ENCODE measurements at places on chromosomes 13 and 19. TPM values are rescaled to one million over a fixed set of nuclear protein-coding genes. Genes with fewer than 3 reads are reported as not detected.

DNA sequence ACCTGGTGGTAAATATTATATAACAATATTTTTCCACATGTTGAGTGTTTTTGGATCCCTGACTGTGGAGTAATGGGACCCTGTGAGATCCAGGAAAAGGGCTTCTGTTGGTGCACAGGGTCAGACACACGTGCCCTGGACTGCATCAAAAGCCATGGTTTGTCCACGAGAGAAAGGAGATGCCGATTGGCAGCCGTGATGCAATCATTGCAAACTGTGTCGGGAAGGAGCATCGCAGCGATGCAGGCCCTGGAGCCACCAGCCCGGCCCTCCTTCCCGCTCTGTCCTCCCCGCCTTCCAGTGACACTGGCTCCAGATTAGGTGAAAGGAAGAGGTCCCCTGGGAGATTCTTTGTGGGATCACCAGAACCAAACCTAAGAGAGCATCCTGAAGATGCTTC, 9.1 kb downstream of the COL4A2 start:
- no peak overlapping the region for H3K27ac ChIP-seq
- peaks cover 5% of the 10 kb centered on the region for H3K4me1 ChIP-seq
- no peak for DNase-seq
- no peaks in the 10 kb centered on the region for H3K27me3 ChIP-seq
- no peak overlapping the region for H3K4me3 ChIP-seq

GRCh38 chr19:58261600-58261967, 17.2 kb upstream of the ZNF8 start:
- peaks cover 95% of the 10 kb centered on the region for H3K36me3 ChIP-seq
- no peak overlapping the region for H3K4me3 ChIP-seq
- no peak for DNase-seq
- no peaks in the 10 kb centered on the region for H3K4me1 ChIP-seq
- H3K27ac ChIP-seq = no peak overlapping the region

DNA sequence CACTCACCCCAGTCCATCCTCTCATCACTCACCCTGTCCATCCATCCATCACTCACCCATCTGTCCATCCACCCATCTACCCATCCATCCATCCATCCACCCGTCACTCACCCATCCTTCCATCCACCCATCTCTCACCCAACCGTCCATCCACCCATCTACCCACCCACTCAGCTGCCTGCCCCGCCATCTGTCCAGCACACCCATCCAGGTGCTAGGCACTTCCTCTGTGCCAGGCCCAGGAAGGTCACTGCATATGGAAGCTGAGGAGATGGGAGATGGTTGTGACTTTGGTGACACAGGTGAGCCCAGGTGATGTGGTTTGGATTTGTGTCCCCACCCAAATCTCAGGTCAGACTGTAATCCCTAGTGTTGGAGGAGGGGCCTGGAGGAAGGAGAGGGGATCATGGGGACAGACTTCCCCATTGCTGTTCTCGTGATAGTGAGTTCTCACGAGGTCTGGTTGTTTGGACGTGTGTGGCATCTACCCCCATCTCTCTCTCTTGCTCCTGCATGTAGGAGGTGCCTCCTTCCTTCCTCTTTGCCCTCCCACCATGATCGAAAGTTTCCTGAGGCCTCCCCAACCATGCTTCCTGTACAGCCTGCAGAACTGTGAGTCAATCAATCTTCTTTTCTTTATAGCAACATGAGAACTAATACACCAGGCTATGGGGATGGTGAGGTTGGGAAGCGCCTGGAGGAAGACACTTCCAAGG, 15.9 kb upstream of the C13orf46 start:
- H3K4me1 ChIP-seq = no peaks in the 10 kb centered on the region
- no peak overlapping the region for H3K4me3 ChIP-seq
- peaks cover 4% of the 10 kb centered on the region for H3K36me3 ChIP-seq
- no peak for DNase-seq
- H3K27ac ChIP-seq = no peak overlapping the region
- H3K27me3 ChIP-seq = no peaks in the 10 kb centered on the region

DNA sequence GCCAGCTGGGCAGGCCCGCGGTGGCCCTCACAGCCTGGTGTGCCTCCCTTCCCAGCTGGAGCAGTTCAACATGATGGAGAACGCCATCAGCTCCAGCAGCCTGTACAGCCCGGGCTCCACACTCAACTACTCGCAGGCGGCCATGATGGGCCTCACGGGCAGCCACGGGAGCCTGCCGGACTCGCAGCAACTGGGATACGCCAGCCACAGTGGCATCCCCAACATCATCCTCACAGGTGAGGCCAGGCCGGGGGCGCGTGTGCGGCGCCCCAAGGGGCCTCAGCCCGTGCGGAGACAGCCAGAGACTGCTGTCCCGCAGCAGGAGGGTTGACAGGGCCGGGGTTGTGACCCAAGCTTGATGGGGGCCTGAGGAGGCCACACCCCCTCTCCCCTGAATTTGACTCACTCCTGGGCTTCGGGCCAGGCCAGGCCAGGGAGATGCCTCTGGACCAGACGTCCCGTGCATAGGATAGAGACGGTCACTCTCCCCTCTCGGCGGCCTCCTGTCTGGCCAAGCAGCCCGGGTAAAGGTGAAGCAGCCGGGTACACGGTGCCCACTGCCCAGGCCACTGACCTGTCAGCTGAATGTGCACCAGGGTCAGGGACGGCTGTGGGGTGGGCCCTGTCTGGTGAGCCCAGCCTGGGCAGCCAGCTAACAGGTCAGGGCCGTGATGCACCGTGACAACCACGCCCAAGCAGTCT, 15.4 kb downstream of the COMP start:
- DNase-seq = no peak
- H3K27ac ChIP-seq = no peak overlapping the region
- H3K27me3 ChIP-seq = no peaks in the 10 kb centered on the region
- no peak overlapping the region for H3K4me3 ChIP-seq

GRCh38 chr13:51266642-51267041, 44.4 kb downstream of the FAM124A start:
- no peaks in the 10 kb centered on the region for H3K27me3 ChIP-seq
- H3K4me1 ChIP-seq = no peaks in the 10 kb centered on the region
- no peak for DNase-seq
- no peak overlapping the region for H3K4me3 ChIP-seq

DNA sequence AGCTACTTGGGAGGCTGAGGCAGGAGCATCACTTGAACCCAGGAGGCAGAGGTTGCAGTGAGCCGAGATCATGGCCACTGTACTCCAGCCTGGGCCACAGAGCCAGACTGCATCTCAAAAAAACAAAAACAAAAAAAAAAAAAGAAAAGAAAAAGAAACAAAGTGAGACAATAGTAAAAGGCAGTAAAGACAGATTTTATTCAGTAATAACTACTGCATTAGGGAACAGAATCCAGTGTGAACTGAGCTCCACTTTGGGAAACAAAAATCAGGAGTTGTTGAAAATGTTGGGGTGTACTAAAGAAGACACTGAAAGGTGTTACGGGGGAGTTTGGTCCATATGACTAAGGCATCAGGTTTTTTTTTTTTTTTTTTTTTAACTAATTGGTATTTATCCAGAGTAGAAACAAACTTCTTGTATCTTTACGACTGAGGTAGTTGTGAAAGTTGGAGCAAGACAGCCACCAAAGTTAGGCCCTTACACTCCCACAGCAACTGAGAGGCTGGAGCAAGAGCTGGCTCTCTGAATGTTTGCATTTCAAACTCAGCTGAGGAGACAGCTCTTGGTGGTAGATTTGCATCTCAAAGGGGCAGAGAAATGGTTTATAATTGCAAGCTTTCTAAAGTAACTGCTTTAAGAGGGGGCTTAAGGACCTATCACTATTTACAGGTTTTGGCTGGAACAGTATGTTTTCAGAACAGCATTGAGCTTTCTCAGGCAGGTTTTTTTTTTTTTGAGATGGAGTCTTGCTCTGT, 24.2 kb downstream of the ZNF607 start:
- peaks cover 5% of the 10 kb centered on the region for H3K36me3 ChIP-seq
- H3K27me3 ChIP-seq = no peaks in the 10 kb centered on the region
- no peak overlapping the region for H3K4me3 ChIP-seq
- no peak for DNase-seq
- H3K27ac ChIP-seq = no peak overlapping the region

DNA sequence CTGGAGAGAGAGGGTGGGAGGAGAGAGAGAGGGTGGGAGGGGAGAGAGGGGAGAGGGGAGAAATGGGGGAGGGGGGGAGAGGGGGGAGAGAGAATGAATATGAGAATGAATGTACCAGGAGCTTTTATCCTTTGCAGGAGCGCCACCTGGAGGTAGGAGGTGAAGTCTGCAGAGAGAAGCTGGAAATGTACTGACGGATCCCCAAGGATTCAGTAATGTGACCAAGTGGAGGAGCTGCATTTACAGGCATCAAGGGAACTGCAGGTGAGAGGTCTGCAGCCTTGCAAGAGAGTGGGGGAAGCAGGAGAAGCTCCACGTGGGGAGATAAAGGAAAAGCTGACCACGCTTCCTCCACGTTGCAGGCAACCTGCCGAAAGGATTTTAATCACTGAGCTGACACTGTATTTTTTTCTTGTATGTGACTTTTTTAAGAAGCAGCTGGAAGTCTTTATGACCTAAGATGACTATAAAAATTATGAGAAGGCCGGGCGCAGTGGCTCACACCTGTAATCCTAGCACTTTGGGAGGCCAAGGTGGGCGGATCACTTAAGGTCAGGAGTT, 33.7 kb downstream of the VSTM1 start:
- peak; percentile 83 for DNase-seq
- no peaks in the 10 kb centered on the region for H3K27me3 ChIP-seq

DNA sequence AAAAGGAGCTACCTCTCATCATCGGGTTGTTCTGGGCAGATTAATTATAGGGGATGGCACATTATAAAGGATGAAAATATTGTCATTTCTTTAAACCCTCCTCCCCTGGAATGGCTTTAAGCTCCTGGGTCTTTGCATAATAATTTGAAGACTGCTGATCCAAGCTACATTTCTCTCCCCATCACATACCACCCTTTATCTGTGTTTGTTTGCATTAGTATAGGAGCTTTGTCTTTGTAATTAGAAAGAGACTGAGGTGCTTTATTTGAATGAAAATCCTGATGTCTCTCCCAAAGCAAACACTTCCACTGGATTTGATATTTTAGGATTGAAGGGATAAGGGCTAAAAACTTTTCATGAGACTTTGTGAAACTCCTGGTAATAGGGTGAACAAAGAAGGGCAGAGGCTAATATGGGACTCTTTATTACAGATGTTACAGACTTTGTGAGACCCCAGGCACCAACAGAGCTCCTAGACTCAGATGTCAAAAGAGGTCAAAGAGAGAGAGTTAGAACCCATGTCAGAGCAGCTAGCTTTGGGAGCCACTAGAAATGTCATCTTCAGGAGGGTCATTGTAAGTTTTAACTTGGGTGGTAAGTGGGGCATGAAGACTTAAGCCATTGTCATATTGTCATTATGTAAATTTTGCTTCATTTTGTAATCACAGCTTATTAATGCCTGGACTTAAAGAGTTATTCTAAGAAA, 75.3 kb upstream of the RXFP2 start:
- no peaks in the 10 kb centered on the region for H3K36me3 ChIP-seq
- no peaks in the 10 kb centered on the region for H3K27me3 ChIP-seq
- H3K4me1 ChIP-seq = no peaks in the 10 kb centered on the region

GRCh38 chr13:73820285-73820684, 313.9 kb downstream of the KLF12 start:
- no peaks in the 10 kb centered on the region for H3K4me1 ChIP-seq
- no peaks in the 10 kb centered on the region for H3K27me3 ChIP-seq
- no peaks in the 10 kb centered on the region for H3K36me3 ChIP-seq
- no peak overlapping the region for H3K27ac ChIP-seq
- DNase-seq = no peak

GRCh38 chr19:36449059-36449670, 30.7 kb upstream of the ZFP82 start:
- H3K27ac ChIP-seq = no peak overlapping the region
- H3K4me3 ChIP-seq = no peak overlapping the region
- no peak for DNase-seq
- peaks cover 8% of the 10 kb centered on the region for H3K36me3 ChIP-seq

DNA sequence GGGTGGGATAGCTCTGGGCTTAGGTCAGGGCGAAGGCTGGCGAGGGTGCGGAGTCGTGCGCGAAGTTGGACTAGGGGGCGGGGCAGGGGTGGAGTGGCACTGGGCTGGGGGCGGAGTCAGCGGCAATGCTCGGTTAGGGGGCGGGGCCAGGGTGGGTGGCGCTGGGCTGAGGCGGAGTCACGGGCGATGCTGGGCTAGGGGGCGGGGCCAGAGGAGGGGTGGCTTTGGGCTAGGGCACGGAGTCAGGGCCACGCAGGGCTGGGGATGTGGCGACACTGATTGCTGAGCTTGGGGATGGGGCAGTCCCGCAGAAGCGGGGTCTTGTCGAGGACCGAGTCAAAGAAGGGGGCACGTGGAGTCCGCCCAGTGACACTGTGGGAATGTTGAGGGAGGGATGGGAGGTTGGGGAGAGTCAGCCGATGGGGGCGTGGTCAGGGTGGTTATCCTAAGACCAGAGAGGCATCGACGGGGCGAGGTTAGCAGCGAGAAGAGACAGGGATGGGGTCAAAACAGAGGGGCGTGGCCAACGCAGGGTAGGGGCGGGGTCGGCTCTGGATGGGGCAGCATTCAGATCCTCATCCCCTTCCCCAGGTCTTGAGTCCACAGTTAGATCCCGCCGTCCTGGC, 8.7 kb downstream of the HOMER3 start:
- H3K27ac ChIP-seq = no peak overlapping the region
- peaks cover 24% of the 10 kb centered on the region for H3K36me3 ChIP-seq
- no peak for DNase-seq
- H3K4me3 ChIP-seq = no peak overlapping the region

DNA sequence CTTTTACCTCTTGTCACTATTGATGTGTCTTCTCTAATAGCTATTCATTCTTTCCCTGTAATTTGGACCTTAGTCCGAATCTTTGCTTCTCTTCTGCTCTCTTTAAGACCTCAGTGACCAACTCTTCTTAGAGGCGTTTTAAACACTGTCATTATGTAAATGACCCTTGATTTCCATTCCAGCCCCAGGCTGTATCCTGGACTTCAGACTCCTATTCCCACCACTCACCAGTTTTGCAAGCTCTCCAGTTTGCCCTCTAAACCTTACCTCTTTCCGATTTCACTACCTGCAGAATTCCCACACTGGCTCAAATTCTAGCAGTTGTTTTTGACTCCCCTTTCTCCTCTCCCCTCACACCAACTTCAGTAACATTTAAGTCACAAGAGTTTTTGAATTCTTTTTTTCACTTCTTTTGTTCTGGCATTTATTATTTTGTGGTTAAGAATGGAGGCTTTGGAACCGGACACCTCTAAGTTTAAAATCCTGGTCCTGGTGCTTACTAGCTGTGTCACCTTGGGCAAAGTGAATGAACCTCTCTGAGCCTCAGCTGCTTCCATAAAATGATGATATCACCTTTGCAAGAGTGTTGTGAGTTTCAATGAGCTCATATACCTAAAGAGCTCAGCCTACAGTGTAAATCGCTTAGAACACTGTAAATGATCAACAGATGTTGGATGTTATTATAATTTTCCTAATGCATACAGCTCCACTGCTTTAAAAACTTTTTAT, 13.6 kb upstream of the HMGB1 start:
- no peaks in the 10 kb centered on the region for H3K27me3 ChIP-seq
- no peak overlapping the region for H3K27ac ChIP-seq
- H3K4me3 ChIP-seq = no peak overlapping the region

- no peaks in the 10 kb centered on the region for H3K36me3 ChIP-seq
- H3K27ac ChIP-seq = no peak overlapping the region
- H3K27me3 ChIP-seq = no peaks in the 10 kb centered on the region
- no peaks in the 10 kb centered on the region for H3K4me1 ChIP-seq
- H3K4me3 ChIP-seq = no peak overlapping the region
Measured at GRCh38 chr13:107942030-107942617, 273.2 kb downstream of the LIG4 start.

The LRP3 gene
- 1.5 TPM for total RNA-seq

The PRODH2 gene
- not detected for total RNA-seq

The ACP5 gene
- 0.94 TPM for total RNA-seq

The ZNF296 gene
- 5.3 TPM for total RNA-seq

The SIAH3 gene
- not detected for total RNA-seq

The ZDHHC20 gene
- 90.6 TPM for total RNA-seq

The SCN1B gene
- total RNA-seq = 2.1 TPM

The C1QTNF9B gene
- total RNA-seq = not detected

The HSD11B1L gene
- 2.3 TPM for total RNA-seq
